ENCODE measurements at places on chromosomes 5 and 9.
A peak's percentile ranks its signal among the peaks of the same experiment; 100 is the strongest.

DNA sequence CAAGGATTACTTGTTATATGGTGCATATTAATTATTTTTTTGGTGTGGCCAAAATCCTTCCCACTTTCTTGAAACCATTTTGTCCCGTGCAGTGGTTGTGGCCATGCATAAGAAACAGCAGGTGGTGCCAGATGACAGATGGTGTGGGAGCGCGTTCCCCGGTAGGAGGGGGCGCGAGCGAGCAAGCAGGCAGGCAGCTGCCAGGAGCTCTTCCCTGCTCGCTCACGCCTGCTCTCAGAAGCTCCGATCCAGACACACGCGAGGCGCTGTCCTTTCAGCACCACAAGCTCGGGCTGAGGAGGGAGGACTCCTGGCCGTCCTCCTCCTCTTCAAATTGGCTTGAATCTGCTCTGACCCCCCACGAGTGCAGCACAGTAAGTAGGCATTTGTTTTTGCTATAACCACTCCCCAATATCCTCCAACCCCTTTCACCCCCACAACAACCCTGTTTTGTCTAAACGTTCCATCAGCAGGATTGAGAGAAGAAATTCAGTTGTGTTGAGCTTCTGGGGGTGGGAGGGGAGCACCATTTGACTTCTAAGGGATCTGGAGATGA, at the start of gene NSG2:
TSS of gene NSG2 (plus strand) at position 237 of the 556 bp plus-strand sequence. CDS start 1,050 bp downstream, outside the sequence.
- DNase-seq: no peak

GRCh38 chr5:88841212-88841611, 41.8 kb downstream of the MEF2C start:
- no peak for DNase-seq

- DNase-seq: no peak
Observed at GRCh38 chr5:148993283-148993936, 69.5 kb downstream of the SH3TC2 start.

GRCh38 chr9:135902655-135903357, 4.5 kb downstream of the CAMSAP1 start:
- DNase-seq: no peak

- DNase-seq: no peak
Observed at GRCh38 chr5:172606156-172606785, 34.8 kb upstream of the NEURL1B start.

DNA sequence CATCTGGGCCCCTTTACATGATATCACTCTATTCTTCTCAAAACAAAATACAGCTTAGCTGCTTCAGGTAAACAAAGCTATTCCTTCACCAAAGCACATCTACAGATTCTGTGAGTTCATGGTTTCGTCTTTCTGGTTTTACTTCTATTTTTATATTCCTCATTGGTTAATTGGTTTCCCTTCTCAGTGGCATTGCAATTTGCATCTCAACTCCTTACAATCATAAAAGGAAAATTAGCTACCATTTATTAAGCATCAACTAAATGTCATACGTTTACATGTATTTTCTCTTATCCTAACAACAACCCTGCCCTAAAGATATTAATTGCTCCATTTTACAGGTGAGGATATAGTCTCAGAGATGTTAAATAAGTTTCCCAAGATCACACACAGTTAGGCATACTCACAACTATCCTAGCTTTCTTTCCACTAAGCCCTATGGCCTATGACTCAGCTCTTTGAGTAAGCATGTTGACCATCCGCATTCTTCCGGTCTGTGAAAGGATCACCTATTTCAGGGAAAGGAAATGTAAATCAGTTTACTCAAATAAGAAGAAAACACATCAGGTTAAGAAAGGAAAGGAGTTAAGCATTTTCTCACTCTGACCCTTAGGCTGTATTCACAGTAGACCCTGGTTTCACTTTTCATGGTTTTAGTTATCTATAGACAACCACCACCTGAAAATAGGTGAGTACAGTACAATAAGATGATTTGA, 146.1 kb downstream of the CAAP1 start:
- DNase-seq: no peak

DNA sequence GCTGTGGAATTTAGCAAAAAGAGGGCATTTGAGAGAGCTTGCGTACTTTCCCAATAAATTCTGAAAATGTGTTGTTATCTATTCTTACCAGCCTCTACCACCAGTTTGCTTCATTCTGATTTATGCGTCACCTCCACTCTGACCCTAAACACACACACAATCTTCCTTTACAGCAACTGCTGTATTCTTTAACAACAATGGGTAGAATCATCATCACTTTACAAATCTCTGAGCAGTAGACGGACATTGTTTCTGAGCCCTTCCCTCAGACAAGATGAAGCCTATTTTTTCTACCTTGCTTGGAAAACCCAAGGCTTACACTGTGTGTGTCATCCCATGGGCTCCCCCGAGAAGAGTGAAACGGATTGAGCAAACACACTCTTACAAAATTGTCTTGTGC, 83.1 kb upstream of the RASA1 start:
- DNase-seq: no peak

DNA sequence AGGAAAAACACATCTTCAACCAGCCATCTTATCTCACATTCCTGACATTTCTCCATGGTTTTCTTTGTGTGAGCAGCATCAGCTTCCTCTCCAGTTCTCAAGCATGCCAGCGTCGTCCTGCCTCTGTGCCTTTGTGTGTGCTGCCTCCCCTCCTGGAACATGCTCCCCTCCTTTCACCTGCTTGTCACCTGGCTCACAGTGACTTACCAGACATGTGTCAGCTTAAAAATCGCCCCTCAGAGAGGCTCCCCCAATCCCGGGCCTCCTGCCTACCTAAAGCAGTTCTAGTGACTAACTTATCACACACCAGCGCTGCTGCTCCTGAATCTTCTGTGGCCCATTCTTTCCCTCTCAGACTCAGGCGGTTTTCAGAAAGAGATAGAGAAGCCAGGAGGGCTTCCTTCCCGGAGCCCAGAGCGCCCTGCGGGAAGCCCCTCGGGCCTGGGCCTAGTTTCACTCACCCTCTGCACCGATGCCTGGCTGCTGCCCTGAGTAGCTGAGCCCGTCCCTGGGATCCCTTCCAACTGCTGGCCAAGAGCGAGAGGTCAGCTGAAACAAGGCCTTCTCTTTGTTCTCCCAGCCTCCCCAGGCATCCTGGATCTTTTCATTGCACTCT, 51.1 kb upstream of the MVB12B start:
- DNase-seq: no peak

GRCh38 chr9:84405667-84406066, 65.1 kb upstream of the SLC28A3 start:
- no peak for DNase-seq

DNA sequence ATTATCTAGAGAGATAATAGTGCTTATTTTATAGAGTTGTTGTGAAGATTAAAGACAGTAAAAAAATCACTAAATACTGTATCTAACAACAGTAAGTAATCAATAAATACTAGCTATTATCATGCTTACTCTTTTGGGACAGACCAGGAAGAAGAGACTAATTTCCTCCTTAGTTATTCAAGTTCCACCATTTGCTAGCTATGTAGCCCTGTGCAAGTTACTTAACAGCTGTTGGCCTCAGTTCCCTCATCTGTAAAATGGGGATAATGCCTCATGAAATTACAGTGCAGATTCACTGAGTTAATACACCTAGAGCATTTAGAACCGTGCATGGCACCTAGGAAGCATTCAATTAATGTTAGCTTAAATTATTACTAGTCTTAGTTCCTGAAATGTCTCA, 2.6 kb downstream of the RBM18 start:
- no peak for DNase-seq

GRCh38 chr5:146680846-146681584, 165.0 kb upstream of the GPR151 start:
- no peak for DNase-seq

DNA sequence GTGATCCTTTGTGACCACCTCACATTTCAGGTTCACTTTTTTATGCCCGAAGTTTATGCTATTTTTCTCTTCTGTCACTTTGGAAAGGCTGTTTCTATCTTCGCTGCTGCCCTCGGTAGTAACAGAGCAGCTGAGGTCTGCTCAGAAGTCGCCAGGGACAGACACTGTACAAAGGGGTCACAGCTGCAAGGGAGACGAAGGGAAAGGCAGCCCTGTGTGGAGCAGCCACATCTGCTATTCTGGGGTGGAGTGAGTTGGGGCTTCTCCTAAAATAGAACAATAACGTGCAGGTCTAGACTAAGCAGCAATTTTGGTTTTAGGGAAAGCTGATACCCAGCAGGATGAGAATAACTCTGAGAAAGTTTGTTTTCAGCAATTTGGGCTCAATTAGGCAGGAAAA, 72.5 kb downstream of the ACTL7B start:
- DNase-seq: no peak

- DNase-seq: no peak
Observed at GRCh38 chr5:171667341-171668096, 118.1 kb upstream of the SMIM23 start.

DNA sequence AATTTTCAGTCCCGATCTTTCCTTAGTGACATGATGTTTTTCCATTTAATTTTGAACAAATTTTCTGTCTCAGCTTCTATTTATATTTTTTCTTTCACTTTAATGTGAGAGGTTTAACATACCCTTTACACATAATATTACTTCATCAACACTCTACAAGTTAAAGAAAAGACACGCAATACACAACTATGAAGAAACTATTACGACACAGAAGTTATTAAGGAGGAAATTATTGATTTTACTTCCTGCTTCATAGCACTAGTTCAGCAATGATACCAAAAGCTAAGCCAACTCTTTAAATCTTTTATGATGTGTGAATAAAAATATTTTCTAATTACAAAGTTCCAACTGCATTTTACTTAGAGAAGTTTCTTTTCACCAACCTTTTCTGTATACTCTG, 432.3 kb upstream of the DAB2 start:
- no peak for DNase-seq

DNA sequence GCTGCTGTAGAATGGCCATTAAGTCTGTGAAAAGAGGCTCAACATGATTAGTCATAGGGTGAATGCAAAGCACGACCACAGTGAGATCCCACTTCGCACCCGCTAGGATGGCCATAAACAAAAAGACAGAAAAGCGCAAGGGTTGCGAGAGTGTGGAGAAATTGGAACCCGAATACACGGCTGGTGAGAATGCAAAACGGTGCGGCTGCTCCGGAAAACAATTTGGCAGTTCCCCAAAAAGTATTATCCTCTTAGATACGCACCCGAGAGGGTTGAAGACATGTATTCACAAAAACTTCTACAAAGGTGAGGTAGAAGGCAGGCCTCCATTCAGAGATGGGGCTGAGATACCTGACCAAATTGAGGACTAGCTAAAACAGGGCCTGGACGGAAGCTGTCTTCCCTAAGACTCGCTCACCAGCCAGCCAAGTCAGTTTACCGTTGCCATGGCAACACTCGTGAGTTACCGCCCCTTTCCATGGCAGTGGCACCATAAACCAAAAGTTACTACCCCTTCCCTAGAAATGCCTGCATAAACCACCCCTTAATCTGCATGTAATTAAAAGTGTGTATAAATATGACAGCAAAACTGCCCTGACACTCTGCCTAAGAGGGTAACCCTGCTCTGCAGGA, 726 bp upstream of the PSMB7 start:
- DNase-seq: no peak

DNA sequence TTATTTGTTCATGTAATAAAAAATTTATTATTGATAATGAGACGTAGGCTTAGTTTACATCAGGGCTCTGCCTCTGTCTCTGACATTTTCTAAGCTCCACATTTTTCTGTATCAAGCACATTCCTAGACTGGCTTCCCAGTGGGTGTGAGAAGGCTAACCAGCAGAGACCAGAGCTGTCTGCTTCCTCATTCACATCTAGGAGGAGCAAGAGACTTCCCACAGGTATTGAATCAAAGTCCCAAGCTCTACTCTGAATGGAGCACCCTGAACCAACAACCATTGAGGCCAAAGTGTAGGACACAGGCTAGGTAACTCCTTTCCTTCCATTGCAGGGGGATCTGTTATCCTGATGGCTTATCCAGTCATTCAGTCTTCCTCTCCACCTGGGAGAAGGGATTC, 72.4 kb downstream of the PARP8 start:
- DNase-seq: no peak

DNA sequence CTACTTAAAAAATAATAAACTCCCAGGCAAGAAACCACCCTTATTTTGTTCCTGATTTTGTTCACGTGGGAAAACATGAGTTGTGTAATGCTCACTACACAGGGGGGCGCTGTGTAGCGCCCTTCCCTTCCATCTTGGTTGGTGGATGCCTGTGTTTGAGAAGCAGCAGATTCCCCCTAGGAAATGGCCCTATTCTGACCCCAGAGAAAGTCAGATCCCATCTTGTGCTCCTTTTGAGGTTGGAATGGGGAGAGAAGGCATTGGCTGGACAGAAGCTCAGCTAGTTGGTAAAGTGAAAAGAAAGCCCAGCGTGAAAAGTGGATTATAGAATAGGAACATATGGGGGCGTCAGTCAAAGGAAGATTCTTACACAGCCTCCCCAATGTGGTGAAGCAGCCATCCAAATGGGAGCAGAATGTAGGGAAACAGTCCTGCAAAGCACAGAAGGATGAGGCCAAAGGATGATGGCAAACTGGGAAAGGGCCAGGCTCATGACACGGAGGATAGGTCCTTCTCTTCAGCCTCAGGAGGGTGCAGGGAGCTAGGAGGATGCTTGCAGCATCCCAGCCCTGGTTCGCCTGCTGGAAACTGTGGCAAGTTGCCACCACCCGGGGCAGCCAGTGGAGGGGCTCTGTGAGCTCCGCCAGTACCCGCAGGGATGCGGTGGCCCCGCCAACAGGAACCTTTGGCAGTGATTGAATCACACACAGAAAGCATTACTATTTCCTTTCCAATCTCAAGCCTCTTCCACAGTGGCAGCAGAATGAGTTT, 314.2 kb upstream of the DAP start:
- DNase-seq: no peak

DNA sequence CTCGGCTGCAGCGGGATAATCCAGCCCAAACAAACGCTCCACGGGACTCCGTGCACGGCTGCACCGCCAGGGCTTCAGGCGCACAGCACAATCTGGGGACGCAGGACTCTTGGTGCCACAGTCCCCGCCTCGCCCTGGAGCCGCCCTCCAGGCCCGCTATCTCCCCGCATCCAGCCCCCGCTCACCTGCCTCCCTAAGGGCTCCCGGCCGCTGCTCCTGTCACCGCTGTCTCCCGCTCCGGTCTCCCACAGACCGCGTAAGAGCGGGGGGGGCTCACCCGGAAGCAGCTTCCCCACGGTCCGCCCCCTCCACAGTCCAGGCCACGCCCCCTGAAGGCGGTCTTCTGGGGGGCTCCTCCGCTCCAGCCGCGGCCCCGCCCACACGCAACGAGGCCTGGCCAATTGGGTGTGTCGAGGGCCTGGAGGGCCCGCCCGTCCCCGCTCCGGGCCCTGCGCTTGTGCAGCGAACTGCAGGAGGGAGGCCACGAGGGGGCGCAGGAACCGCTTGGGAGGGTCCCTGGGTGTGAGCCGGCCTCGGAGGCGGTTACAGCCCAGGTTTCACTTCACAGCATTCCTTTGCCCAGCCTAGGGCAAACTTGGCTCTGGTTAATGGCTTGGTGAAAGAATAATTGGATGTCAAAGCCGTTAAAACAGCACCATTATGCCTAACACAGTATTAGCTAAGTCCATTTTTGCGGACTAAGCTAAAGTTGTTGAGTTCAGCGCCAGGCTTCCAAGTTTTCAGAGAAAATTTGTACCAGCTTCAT, at the start of gene ALAD:
TSS of gene ALAD (minus strand) at position 258 of the 766 bp plus-strand sequence. CDS start 7,725 bp downstream, outside the sequence.
- DNase-seq: peak; percentile 100

- no peak for DNase-seq
Observed at GRCh38 chr9:93268551-93269314, 84.8 kb downstream of the WNK2 start.
